Activated T-cell treated with anti-CD3 and anti-CD28 coated beads, Interleukin-2, amount 50 U/mL, for 72 hours (primary cell): ENCODE measurements at places on chromosomes 3 and 15. TPM values are rescaled to one million over a fixed set of nuclear protein-coding genes. Genes with fewer than 3 reads are reported as not detected.

PLCD1 gene
- total RNA-seq = 16.8 TPM

BFSP2 gene
- total RNA-seq = not detected

CNTN6 gene
- total RNA-seq = not detected

NUP210 gene
- total RNA-seq = 138 TPM

SH2D7 gene
- not detected for total RNA-seq

HRG gene
- not detected for total RNA-seq

GASK1A gene
- total RNA-seq = not detected

LRRK1 gene
- total RNA-seq = 1.2 TPM

DLEC1 gene
- total RNA-seq = 0.43 TPM

TLR9 gene
- total RNA-seq = 1.2 TPM

IL17RD gene
- 0.07 TPM for total RNA-seq

NEO1 gene
- 7.0 TPM for total RNA-seq

EPHA3 gene
- 0.35 TPM for total RNA-seq

KBTBD12 gene
- not detected for total RNA-seq

GOLGA6L7 gene
- not detected for total RNA-seq

SLC24A5 gene
- not detected for total RNA-seq

MYL3 gene
- total RNA-seq = not detected

MEX3B gene
- 0.72 TPM for total RNA-seq

ALDH1L1 gene
- total RNA-seq = 0.21 TPM

PRTG gene
- total RNA-seq = not detected

MAP4 gene
- total RNA-seq = 149 TPM

LRTM1 gene
- total RNA-seq = not detected

AZI2 gene
- 51.4 TPM for total RNA-seq

PLXNB1 gene
- total RNA-seq = 3.2 TPM

THAP10 gene
- total RNA-seq = 0.74 TPM

DGKG gene
- total RNA-seq = 1.0 TPM

NR1I2 gene
- total RNA-seq = 0.25 TPM

LSG1 gene
- 43.4 TPM for total RNA-seq

NLGN1 gene
- total RNA-seq = not detected

CYP11A1 gene
- 0.21 TPM for total RNA-seq

ZPLD1 gene
- 0.32 TPM for total RNA-seq

SLC28A1 gene
- total RNA-seq = not detected

NR2F2 gene
- total RNA-seq = not detected

ZCWPW2 gene
- 0.55 TPM for total RNA-seq

OSTN gene
- not detected for total RNA-seq

RASGRF1 gene
- total RNA-seq = not detected

GOLGA6L22 gene
- total RNA-seq = not detected
